ENCODE measurements at places on chromosomes 16 and 17. TPM values are rescaled to one million over a fixed set of nuclear protein-coding genes. Genes with fewer than 3 reads are reported as not detected.

Gene CACNG5
- polyA plus RNA-seq, result not detected

Gene EFNB3
- polyA plus RNA-seq, result not detected

Gene KIFC3
- 19.2 TPM for polyA plus RNA-seq

DNA sequence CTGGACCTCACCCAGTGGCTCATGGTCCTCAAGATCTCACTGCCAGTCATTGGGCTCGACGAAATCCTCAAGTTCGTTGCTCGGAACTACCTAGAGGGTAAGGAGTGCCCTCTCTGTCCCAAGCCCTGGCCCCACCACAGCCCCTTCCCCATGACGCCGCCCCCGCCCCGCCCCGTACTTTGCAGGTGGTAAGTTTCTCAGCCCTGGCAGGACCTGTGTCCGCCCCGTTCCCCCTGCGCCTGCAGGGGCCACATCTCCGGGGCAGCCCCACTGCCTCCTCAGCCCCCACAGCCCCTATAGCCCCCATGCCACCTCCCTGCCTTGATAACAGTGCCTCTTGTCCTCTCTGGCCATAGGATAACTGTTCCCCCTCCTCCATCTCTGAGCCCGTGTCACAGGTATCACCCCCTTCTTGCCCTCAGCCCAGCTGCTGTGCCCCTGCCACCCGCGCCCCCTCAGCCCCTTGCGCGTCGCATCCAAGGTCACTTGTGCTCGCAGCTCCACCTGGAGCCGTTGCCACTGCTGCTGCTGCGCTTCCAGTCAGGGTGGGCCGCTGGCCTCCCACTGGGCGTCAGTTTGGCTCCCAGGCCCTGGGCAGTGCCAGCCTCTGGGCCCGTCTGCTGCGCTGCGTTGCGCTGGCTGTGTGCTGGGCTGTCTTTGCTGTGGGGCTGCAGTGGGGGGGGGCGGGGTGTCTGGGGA lies 21.5 kb downstream of the RABEP2 start:
- no peak for DNase-seq

- DNase-seq, result no peak
These were observed 1.5 kb downstream of the NDRG4 start for GRCh38 chr16:58501242-58502131.

Gene MED9
- polyA plus RNA-seq, result 15.2 TPM

DNA sequence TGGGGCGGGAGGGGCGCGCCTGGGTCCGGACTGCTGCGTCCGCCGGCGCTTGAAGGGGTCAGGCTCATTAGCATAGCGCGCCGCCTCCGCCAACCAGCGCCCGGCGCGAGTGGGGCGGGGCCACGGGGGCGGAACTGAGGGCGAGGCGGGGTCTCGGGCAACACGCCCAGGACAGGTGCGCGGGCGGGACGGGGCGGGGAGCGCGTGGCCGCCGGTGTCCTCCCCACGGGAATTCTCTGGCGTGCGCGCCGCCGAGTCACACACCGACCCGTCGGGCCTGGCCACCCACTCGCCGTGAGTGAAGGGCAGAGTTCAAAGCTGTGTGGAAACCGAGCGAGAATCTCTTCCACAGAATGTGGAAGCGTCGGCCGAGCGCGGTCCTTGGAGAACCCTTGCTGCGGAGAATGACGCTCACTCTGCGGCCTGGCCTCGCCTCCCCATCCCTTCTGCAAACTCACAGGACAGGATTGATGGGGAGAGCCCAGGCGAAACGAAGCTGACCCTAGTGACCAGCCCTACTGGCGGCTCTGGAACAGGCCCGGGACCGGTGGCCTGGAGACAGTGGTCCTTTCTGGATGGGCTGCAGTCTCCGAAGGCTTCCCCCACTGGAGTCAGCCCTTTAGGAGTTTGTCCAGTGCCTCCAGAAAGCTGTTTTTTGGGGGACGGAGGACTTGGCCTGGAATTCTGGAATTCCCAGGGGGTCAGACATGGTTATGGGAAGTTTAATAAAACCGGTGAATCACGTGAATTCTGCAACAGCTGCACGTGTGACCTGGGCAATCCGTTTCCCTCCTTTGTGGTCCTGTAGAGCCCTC lies at the start of gene SNAI3:
Gene SNAI3, minus strand, starts transcription at position 69 of the 815 bp plus-strand sequence. CDS start 101 bp downstream, outside the sequence.
- peak; percentile 54 for DNase-seq

- no peak for DNase-seq
These were observed 29.5 kb upstream of the CDH1 start for GRCh38 chr16:68707340-68708152.

GRCh38 chr16:89953671-89954406 lies 5.3 kb downstream of the DEF8 start:
- no peak for DNase-seq
